ENCODE measurements at places on chromosomes 5 and 9.
A peak's percentile ranks its signal among the peaks of the same experiment; 100 is the strongest.

GRCh38 chr9:68847765-68848164 lies 142.7 kb downstream of the PIP5K1B start:
- DNase-seq: no peak
- H3K36me3 ChIP-seq: no peaks in the 10 kb centered on the region
- H3K4me3 ChIP-seq: no peak overlapping the region
- H3K4me1 ChIP-seq: no peaks in the 10 kb centered on the region
- H3K27me3 ChIP-seq: no peaks in the 10 kb centered on the region

DNA sequence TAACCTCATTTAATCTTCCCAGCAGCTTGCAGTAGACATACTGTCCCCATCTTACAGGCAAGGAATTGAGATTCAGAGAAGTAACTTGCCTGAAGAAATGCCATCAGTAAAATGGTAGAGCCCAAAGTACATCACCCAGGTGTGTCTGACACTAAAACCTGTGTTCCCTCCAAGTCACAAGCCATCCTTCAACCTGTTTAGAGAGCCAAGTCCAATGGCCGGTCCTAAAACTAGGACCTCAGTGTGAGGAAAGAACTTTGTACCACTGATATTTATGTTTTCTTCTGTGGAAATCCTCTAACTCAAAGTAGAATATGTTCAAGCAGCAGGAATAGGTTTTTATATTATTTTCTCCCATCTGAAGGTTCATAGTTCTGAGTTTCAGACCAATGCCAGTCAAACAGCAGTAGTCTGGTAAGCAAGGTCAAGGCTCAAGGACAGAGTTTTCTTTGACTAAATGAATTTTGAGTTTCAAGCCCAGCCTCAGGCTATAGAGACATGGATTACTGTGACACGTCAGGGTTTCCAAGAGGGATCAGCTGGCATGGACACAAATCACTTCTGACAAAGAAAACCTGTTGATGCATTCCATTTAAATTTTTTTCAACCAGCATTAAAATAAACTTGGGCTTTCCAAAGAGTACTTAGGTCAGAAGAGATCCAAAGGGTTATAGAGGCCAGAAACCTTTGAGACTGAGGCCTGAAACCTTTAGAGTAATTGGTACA lies 80.9 kb upstream of the PLPP6 start:
- no peaks in the 10 kb centered on the region for H3K36me3 ChIP-seq
- no peak for DNase-seq
- H3K27ac ChIP-seq: no peak overlapping the region

DNA sequence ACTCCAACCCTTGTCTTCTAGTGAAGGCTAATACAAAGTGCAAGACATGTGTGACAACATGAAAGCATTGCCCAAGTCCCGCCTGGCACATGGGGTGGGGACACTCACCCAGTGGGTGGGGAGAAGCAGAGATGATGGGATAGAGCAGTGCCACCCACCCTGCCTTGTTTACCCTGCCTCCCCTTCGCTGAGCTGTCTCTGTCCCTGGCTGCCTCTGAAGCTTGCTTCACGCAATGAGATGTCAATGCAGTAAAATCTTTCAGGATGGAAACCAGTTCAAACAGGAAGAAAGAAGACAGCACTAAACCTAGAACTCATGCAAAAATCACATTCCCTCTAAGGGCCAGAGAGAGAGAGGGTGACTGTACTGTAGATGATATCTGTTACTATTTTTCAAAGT lies 148.0 kb downstream of the INSYN2B start:
- H3K4me3 ChIP-seq: no peak overlapping the region
- H3K36me3 ChIP-seq: no peaks in the 10 kb centered on the region
- H3K4me1 ChIP-seq: no peaks in the 10 kb centered on the region
- H3K27ac ChIP-seq: no peak overlapping the region
- H3K27me3 ChIP-seq: no peaks in the 10 kb centered on the region

DNA sequence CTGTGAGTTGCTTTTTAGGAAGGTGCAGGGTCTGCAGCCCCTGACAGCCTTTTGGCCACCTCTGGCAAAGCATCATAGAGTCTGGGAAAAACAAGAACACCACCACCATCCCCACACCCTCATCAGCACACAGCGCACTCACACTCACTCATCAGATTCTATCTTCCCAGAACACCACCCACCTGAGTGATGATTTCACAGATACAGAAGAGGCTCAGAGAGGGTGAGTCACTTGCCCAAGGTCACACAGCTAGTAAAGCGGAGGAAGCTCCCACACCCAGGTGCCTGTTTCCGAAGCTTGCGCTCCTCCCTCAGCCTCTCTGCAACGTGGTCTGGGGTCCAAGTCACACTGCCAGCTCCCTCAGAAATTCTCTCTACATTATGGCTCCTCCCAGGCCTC lies 41.8 kb upstream of the HRH2 start:
- H3K36me3 ChIP-seq: no peaks in the 10 kb centered on the region
- no peaks in the 10 kb centered on the region for H3K4me1 ChIP-seq
- peaks cover 24% of the 10 kb centered on the region for H3K27me3 ChIP-seq
- H3K27ac ChIP-seq: no peak overlapping the region
- no peak for DNase-seq
- H3K4me3 ChIP-seq: no peak overlapping the region

GRCh38 chr9:35920051-35920620 lies 10.8 kb downstream of the SPAAR start:
- H3K4me1 ChIP-seq: peaks cover 26% of the 10 kb centered on the region
- no peak overlapping the region for H3K4me3 ChIP-seq
- DNase-seq: no peak
- H3K27me3 ChIP-seq: no peaks in the 10 kb centered on the region
- no peak overlapping the region for H3K27ac ChIP-seq

DNA sequence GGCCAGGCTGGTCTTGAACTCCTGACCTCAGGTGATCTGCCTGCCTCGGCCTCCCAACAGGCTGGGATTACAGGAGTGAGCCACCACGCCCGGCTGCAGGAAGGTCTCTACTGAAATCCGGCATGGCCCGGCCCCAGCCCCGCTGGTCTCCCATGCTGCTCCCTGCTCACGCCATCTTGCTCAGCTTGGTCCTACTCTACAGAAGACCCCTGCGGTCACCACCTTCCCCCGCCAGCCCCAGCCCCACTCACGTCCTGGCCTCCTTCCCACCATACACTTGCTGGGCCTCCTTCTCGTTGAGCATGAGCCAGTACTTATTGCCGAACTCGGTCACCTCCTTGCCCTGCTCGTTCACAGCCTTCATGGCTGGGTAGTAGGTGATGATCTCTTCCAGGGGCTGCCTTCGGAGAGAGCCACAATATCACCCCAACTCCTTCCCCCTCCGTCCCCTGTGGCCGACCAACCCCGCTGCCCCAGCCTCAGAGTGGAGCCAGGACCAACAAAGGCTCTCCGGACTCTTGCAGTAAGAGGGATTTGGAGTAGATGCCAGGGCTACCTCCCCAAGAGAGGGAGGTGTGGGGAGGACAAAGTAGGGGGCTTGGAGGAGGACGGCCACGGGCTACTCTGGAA lies 4.0 kb downstream of the PTGES2 start:
- H3K4me1 ChIP-seq: peaks cover 5% of the 10 kb centered on the region
- H3K36me3 ChIP-seq: peaks cover 8% of the 10 kb centered on the region
- H3K4me3 ChIP-seq: no peak overlapping the region
- DNase-seq: no peak
- H3K27me3 ChIP-seq: no peaks in the 10 kb centered on the region

DNA sequence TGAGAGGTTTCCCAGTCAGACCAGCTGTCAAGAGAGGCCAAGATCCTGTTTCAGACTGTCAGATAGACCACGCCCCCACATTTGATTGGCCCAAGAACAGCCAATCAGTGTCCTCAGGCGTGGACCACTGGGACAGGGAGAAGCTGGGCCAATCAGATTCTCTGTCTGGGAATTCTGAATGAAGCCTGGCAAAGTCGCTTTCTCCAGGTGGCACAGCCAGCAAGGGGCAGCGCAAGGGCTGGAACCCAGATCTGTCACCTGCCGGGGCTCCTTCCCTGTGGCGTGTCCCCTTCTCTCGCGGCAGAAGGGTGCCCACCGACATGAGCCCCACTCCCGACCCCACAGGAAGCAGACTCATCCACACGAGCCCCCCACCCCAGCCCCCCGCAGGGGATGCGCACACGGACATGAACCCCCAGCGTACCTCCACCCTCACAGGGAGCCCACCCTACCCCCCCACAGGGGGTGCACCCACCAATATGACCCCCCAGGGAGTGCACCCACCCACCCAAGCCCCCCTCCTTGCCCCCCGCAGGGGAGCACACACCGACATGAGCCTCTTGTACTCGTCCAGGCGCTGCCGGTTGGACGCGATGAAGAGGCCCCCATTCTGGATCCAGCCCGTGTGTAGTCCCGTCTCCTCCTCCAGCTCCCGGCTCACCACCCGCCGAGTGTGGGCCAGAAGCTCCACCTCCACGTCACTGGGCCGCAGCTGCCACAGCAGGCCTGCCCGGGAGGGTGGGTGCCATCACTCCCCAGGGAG lies 6.1 kb downstream of the SARDH start:
- no peaks in the 10 kb centered on the region for H3K27me3 ChIP-seq
- H3K4me1 ChIP-seq: no peaks in the 10 kb centered on the region
- H3K4me3 ChIP-seq: no peak overlapping the region
- no peak overlapping the region for H3K27ac ChIP-seq
- H3K36me3 ChIP-seq: no peaks in the 10 kb centered on the region
- peak; percentile 45 for DNase-seq

GRCh38 chr5:59540366-59540765 lies 353.2 kb downstream of the PDE4D start:
- no peaks in the 10 kb centered on the region for H3K36me3 ChIP-seq
- no peaks in the 10 kb centered on the region for H3K27me3 ChIP-seq
- no peak overlapping the region for H3K27ac ChIP-seq
- DNase-seq: no peak

DNA sequence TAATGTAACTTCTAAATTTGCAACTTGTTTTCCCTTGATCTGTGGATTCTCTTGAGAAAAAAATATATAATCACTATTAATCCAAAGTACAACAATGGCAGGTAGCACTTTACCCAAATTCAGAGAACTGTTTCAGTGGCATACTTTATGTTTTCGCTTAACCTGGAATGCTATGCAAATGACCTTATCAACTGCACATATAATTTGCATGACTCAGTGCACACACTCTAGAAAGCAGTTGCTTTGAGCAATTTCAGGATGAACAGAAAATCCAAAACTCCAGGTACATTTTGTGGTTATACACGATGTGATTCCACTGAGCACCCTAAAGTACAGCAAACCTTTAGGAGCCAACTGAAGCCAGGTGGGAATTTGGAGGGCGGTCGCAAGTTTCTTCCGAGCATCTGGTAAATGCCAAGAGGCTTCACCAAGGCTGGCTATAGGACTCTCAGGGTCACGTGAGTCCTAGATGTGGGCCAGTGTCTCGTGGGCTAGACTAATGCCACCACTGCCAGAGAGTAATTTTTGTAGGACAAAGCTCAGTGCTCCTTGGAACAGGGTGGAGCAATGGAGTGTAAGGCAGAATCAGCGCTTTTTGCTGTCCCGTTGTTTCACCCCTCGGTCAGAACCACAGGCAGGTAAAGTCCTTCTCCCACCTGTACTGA lies 37.3 kb downstream of the DMGDH start:
- H3K4me3 ChIP-seq: no peak overlapping the region
- no peaks in the 10 kb centered on the region for H3K4me1 ChIP-seq
- H3K27me3 ChIP-seq: no peaks in the 10 kb centered on the region
- H3K36me3 ChIP-seq: no peaks in the 10 kb centered on the region

DNA sequence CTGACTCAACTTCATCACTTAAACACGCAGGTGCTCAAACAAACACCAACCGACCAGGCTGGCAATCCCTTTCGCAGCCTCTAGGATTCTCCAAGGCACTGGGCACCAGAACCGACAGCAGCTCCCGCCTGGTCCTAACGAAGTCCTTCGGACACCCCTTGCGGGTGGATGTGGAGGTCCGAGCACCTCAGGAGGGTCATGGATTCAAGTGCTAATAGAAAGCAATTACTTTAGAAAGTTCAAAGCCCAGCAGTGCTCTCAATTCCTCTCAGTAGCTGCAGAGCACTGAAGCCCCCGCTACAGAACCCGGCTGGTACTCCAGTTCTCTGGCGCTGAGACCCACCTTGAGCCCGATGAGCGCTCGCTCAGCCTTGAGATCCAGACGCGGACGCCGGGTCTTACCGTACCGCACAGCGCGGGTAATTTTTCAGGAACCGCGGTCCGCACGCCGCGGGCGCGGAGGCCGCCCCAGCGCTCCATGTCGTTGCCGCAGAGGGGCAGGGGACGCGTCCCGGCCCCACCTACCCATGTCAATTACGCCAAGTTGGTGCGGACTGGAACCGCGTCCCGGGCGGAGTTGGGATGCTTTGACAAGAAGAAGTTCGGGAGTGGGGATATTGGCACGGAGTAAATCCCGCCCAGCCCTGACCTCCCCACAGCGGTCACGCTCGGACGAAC lies 638 bp downstream of the MARCHF3 start:
- no peaks in the 10 kb centered on the region for H3K27me3 ChIP-seq
- H3K4me1 ChIP-seq: peaks cover 19% of the 10 kb centered on the region
- no peaks in the 10 kb centered on the region for H3K36me3 ChIP-seq
- no peak overlapping the region for H3K27ac ChIP-seq
- peak; percentile 85 for DNase-seq

DNA sequence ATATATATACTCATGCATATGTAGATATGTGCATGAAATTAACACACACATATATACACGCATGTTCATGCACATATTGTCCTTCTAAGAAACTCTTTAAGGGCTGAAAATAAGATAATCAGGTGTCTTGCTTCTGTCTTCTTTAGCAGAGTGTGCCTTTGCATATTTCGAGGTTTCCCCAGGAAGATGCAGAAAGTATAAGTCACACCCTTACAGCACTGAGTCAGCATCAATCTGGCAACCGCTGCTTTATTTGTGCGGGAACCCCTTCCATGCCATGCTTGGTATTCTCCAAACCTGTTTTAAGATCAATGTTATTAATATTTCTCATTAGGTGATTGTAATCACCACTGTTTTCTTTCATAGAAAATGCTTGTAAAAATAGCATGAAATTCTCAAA lies 557.9 kb downstream of the CAAP1 start:
- H3K4me1 ChIP-seq: no peaks in the 10 kb centered on the region
- H3K4me3 ChIP-seq: no peak overlapping the region
- H3K27ac ChIP-seq: no peak overlapping the region
- peak; percentile 22 for DNase-seq
- H3K27me3 ChIP-seq: no peaks in the 10 kb centered on the region
- no peaks in the 10 kb centered on the region for H3K36me3 ChIP-seq

- H3K36me3 ChIP-seq: peaks cover 19% of the 10 kb centered on the region
- peak overlapping the region; percentile 98 for H3K27ac ChIP-seq
- H3K4me1 ChIP-seq: peaks cover 35% of the 10 kb centered on the region
- peak overlapping the region; percentile 54 for H3K4me3 ChIP-seq
These were observed 831 bp downstream of the RMRP start for GRCh38 chr9:35656831-35657545.

- H3K27me3 ChIP-seq: no peaks in the 10 kb centered on the region
- DNase-seq: no peak
- H3K36me3 ChIP-seq: no peaks in the 10 kb centered on the region
- H3K27ac ChIP-seq: no peak overlapping the region
- H3K4me1 ChIP-seq: no peaks in the 10 kb centered on the region
- H3K4me3 ChIP-seq: no peak overlapping the region
These were observed 134.5 kb upstream of the FSTL4 start for GRCh38 chr5:133746834-133747233.

- no peak overlapping the region for H3K4me3 ChIP-seq
- DNase-seq: no peak
- H3K27me3 ChIP-seq: no peaks in the 10 kb centered on the region
- no peaks in the 10 kb centered on the region for H3K4me1 ChIP-seq
- H3K36me3 ChIP-seq: no peaks in the 10 kb centered on the region
- no peak overlapping the region for H3K27ac ChIP-seq
These were observed 172.8 kb downstream of the CARTPT start for GRCh38 chr5:71891856-71892255.
